ENCODE measurements at places on chromosomes 4 and X.

GRCh38 chr4:2095236-2096072 is 36.3 kb downstream of the NAT8L start:
- DNase-seq = no peak

GRCh38 chr4:184383497-184384055 is 90.8 kb downstream of the IRF2 start:
- DNase-seq = peak; percentile 96

- DNase-seq = no peak
Observed at GRCh38 chr4:87097075-87097474, 123.3 kb downstream of the KLHL8 start.

- peak; percentile 1 for DNase-seq
Observed at GRCh38 chrX:150081076-150081475, 142.8 kb upstream of the EOLA2 start.

GRCh38 chrX:110851780-110852179 is 56.2 kb upstream of the CHRDL1 start:
- DNase-seq = peak; percentile 12

DNA sequence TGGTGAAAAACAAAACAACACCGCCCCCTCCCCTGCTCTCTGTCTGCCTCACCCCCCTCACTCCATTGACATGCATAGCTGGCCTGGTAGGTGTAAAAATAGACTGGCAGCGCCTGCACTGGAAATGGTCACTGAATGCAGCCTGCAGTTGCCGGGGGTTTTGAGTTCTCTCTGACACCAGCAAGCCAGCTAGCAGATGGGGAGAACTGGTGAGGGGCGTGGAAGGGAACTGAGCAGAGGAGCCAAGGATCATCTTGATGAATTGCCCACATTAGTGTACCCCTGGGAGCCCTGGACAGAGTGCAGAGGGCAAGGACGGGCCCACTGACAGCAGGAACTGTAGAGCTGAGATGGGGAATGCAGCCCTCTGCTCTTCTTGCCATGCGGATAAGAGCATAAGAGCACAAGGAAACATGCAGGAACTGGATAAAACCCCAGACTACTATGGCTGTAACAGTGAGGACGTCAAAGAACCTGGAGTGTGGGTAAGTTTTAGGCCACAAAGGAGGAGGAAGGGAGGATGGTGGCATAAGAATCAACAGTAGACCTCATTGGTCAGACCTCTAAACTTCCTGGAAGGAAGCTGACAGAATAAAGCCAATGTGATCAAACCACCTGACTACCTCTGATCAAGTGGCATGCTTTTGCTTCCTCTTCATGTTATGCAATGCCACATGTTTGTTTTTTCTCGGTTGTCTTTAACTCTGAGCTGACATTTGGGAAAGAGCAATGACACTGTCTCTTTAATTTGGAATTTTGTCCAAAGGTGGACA is 96.3 kb downstream of the ANK2 start:
- no peak for DNase-seq

DNA sequence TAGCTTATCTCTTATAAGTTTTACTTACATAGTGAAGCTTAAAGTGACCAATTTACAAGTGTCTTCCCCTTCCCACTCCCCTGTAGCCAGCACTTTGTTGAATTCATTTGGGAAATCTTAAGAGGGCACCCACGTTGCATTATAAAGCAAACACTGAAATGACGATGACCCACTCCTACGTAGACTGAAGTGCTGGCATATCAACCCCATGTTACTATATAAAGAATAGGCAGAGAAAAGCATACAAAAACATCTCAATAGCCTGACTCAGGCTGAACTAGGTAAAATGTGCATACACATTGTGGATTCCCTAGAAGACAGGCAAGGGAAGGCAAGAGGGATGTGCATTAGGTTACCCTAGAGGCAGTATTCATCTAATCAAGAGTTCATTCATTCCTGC is 313.4 kb downstream of the TENM3 start:
- DNase-seq = peak; percentile 88

DNA sequence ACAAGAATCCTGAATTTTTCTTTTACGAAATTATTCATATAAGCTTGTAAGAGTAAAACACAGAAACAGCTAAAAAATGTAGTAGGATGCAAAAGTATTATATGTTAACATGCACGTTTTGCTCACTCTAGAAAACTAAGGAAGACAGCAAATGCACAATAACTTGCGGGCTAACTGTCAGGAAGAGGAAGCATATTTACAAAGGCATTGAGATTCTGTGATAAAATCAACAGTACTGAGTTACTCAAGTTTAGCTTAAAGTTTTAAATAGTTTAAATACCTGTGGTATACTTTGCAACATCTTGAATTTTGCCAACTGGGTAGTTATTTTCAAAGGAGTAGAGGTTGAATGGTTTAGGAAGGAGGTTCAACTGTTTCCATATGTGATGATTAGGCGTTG is 37.0 kb downstream of the SH2D1A start:
- DNase-seq = peak; percentile 0

GRCh38 chrX:69067841-69068240 is 97.4 kb downstream of the PJA1 start:
- DNase-seq = no peak

- DNase-seq = no peak
Observed at GRCh38 chrX:69813677-69814076, 197.8 kb downstream of the EDA start.

DNA sequence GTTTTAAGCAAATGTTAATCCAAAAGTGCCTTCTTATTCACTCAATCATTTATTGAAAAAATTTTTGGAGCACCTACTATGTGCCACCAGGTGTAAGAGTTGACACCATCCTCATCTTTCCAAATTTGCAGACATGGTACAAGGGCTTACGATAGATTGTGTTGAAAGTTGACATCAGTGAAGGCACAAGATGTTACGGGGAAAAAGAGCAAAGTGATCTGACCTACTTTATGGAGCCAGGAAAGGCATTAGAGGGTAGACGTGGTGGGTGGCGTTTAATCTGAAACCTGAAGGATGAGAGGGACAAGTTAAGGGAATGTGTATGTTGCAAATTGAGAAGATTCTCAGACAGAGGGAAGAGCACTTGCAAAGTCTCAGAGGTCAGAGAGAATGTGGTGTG is 167.8 kb upstream of the HAND2 start:
- no peak for DNase-seq

GRCh38 chrX:112577146-112577545 is 102.6 kb downstream of the LHFPL1 start:
- DNase-seq = peak; percentile 61

DNA sequence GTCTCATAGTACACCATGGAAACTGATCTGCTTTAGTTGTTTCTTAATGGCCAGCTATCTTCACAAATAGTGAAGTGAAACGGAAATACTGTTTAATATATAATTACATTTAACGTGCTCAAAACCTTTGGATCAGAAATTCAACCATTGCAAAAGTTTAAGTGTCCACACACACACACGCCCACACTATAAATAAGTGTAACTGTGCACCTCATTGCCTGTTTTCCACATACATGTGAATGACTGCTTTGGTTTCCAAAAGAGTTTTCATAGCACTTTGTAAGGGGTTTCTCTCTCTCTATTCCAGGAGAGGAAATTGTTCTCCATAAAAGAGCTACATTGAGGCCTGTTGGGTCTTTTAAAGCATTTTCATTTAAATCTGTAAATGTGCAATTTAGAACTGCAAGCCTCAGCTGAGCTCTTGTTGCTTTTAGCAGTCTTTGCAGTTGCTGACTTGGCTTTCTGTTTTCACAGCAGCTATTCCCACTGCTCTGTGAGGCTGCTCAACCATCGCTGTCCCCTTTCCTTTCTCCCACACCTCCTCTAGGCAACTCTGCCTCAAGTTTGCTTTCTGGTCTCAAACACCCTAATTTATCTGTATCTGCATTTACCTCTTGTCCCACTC is 94.5 kb downstream of the RAPGEF2 start:
- no peak for DNase-seq

GRCh38 chr4:151850791-151851213 is 90.0 kb upstream of the GATB start:
- peak; percentile 57 for DNase-seq

GRCh38 chrX:4588466-4588865 is 875.0 kb upstream of the PRKX start:
- no peak for DNase-seq

DNA sequence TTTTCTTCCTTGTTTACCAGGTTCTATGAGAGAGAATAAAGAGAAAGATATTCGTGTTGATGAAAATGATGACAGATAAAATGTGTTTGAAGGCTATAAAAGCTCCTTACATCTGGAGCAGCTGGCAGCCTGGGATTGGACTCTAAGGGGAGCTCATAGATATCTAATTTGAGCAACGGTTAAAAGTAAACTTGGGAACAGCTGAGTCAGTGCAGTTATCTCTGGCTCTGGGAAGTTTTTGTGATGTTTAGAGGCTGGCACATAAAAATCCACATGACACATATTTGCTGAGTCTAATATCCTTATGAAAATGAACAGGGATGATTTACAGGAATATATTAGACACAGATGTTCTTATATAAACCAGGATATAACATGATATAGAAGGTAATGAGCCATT is 331.8 kb upstream of the TENM3 start:
- DNase-seq = peak; percentile 67

GRCh38 chrX:109934434-109934833 is 68.5 kb upstream of the TMEM164 start:
- DNase-seq = peak; percentile 54

DNA sequence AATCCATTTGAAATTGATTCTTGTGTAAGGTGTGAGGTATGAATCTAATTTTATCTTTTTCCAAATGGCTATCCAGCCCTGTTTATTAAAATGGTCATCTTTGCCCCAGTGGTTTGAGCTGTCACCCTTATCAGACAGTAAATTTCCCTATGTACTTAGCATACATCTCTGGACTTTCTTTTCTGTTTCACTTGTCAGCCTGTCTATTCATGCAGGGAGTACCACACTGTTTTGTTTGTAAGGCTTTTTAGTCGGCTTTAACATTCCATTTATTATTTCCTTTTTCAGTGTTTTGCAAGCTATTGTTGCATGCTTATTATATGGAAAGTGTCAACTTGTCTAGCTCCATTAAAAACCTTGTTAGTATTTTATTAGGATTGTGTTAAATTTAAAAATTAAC is 155.8 kb downstream of the STAG2 start:
- no peak for DNase-seq

DNA sequence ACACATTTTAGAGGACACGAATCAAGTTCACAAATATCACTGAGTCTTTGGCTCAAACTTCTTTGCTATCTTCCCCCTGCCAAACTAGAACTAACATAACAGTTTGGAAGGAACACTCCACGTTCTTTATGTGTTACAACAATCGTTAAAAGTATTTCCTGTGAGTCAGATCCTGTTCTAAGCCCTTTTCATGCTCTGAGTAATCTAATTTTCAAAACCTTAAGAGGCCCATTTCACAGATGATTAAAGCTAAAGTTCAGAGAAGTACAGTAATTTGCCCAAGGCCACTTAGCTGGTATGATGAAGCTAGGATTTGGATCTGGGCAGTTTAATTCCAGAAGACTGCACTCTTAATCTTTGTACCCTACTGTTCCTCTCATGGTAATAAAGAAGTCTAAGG is 854.4 kb upstream of the INTU start:
- DNase-seq = peak; percentile 60

DNA sequence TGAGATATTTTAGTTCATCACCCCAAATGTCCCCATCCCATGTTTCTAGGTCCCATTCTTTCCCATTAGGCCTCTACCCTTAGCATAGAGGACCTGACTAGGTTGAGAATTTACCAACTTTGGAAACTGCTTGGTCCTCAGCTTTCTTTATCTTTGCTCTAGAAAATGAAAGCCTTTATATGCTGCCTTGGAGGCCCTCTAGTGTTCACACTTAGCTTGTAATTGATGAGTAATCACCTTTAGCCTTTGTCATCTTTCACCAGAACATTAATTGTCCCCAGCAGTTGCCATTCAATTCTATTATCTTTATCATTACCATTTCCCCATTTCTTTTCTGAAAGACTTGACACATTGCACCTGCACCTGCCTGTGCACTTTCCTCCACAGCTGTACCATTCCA is 589.2 kb upstream of the NR3C2 start:
- peak; percentile 15 for DNase-seq

GRCh38 chr4:15934259-15934658 is 4.3 kb downstream of the FGFBP1 start:
- DNase-seq = no peak

DNA sequence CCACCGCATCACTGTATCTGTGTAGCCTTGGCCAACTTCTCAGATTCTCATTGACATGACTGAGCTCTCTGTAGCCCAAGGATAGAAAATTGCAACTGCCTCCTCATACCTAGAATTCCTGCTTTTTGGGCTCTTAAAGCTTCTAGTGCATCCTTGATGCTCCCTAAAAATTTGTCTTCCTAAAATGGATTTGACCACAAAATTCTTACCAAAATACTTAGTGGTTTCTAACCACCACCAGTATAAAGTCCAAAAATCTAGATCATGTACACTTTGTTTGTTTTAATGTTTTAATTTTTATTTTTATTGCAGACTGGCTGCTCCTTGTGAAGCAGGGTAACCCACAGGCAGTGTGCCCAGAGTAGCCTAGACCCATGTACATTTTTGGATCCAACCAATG is 75.5 kb downstream of the TBC1D9 start:
- DNase-seq = no peak

DNA sequence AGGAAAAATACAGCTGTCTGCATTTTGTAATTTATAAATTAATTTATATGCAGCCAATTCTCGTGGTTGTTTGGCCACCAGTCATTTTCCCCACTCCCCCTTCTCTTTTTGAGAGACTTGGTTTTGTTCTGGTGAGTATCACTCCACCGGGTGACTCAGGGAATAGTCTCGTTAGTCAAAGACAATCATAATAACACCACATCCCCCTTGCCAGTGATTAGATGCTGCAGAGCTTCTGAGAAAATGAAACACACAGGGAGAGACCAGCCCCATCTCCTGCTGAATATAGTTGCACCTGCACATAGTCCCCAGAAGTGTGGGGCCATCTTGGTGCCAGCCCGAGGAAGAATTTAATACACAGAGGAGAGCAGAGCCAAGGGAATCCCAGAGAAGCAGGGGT is 8.0 kb upstream of the FNIP2 start:
- peak; percentile 85 for DNase-seq

DNA sequence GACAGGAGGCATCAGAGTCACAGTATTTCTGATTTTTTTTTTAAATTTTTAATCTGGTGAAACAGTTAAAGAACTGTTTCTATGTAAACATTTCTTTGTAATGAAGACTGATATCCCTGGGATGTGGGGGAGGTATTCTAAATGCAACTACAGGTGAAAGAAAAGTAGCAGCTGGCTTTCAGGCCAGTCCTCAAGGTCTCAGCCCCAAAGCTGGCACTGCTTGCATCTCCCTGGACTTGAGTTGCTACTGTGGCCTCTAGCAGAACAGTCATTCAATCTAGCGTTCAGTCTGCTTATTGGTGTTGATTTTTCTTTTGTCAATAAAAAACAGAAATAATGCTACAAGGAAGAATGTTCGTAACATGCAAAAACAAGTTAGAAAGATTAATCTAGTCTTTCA is 4.9 kb downstream of the MBNL3 start:
- DNase-seq = no peak

GRCh38 chrX:42195506-42195905 is 272.2 kb upstream of the CASK start:
- DNase-seq = no peak

- DNase-seq = no peak
Observed at GRCh38 chr4:25095837-25096236, 64.4 kb downstream of the SEPSECS start.

All from fibroblast of lung (primary cell).